Cerebellar nuclear complex (tissue), 1 donor: ENCODE measurements at places on chromosomes 1 and 21.

DNA sequence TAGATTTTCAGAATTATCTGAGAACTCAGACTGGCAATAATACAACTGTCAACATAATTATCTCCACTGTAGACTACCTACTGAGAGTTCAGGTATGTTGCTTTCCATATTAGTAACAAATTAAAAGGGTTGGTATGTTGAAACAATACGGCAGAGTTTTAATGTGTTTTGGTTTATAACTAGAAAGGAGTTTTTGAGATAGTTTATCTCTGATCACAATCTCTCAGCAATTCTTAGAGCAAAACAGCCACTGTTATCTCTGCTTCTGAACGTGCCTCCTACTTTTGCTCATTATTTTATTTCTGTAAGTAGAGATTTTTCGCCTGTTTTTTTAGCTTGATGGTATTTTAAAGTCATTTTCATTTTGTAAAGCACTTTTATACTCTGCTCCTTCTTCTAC, 118.7 kb downstream of the ZP4 start:
- DNase-seq = no peak

- no peak for DNase-seq
Observed at GRCh38 chr21:31830701-31831100, 42.1 kb upstream of the HUNK start.

DNA sequence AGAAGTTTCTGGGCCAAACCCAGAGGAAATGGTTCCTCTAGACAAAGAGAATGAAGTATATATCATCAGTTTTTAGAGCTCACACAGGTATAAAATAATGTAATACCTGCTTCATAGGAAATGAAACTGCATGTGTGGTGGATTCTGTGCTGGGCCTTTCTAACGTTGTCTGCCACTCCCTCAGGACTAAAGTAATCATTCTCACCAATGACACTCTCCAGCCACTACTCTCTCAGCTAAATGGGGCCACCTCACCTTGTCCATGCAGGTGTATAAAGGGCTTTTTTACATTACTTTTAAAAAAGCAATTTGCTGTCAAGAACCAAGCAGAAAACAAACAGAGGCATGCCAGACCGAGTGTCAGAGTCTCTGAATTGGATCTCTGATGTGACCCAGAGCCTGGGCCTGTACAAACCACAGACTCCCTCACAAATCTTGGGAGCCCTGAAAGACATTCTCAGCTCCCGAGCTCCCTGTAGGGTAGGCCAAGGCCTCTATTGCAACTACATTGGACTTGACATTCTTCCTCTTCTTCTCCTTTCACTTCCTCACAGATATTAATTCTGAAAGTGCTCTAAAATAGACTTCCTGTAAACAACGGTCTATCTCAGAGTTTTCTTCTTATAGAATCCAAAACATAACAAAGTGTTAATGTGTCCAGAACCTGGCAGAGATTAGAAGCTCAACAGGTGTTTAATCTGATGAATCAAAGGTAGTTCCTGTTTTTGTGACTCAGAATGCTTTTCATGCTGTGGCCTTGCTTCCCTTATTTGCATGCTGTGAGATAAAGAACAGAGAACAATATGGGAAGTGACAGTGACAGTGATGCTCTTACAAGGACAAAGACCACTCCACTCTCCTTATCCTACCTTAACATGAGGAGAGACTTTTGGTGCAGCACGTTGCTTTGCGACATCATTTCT, 8.6 kb downstream of the AIM2 start:
- DNase-seq = no peak

DNA sequence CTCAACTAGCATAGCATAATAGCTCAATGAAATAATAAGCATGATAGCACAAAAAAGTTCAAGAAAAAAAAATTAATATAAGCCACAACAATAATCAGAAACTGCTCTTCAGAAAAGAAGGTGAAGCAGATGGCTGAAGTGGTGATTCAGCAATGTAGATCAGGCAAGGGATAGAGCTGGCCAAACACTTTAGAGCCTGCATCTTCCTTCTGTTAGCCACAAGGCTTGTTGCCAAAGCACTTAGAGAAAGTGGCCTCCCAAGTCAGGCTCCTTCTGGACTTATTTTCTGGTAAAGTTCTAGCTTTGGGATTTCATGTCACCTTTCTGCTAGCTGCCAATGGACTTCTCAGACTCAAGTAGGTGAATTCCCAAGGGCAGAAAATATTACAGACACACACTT, 60.3 kb upstream of the C1orf87 start:
- DNase-seq = no peak

DNA sequence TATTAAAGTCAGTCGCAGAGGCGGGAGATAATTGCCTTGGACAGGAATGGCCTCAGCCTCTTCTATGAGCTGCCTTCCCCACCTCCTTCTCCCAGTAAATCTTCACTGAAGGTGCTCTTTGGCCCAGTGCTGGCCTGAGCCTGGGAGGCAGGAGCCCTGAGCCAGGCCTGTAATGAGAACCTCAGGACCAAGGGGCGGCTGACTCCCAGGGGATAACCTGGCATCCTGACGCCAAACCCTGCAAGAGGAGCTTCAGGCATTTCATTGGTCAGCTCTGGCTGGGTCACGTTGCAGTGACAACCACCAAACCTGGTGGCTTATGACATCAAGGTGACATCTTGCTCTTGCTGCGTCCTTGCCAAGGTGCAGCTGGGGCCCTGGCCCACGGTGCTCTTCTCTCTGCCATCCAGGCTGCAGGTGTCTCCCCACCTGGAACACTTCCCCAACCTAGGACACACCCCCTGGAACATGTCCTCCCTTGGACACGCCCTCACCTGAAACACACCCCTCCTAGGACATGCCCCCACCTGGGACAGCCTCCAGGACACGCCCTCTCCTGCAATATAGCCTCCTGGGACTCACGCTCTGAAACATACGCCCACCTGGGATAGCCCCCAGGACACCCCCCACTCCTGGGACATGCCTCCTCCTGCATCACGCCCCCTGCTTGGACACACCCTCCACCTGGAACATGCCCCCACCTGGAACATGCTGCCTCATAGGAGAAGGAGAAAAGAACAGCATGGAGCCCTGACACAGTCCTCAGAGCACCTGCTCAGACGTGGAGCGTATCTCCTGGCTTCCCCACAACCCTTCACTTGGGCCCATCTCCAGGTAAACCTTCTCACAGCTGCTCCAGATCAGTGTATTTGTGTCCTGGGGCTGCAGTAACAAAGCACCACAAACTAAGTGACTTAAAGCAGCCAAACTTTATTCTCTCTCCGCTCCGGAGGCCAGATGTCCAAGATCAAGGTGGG, 333.6 kb downstream of the NPHP4 start:
- DNase-seq = no peak

DNA sequence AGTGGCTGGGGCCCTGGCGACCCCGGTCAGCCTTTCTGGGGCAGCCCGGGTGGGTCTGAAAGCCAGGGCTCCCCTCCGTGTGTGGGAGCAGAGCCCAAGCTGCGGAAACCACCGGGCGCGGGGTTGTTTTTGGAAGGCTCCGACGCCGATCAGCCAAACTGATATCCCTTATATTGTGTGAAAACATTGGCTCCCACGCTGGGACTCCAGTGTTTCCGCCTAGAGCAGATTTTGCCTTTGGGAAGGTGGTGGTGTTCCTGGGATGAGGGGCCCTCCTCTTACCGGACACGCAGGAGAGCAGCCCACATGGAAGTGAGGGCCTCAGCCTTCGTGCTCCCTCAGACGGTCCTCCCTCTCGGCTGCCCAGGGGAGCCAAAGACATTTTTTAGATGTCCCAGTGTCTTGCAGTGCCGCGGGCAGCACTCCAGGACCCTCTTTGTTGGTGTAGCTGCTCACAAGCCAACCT, 54.3 kb downstream of the NGF start:
- no peak for DNase-seq

GRCh38 chr1:21576031-21576797, 67.0 kb downstream of the ALPL start:
- DNase-seq = no peak

DNA sequence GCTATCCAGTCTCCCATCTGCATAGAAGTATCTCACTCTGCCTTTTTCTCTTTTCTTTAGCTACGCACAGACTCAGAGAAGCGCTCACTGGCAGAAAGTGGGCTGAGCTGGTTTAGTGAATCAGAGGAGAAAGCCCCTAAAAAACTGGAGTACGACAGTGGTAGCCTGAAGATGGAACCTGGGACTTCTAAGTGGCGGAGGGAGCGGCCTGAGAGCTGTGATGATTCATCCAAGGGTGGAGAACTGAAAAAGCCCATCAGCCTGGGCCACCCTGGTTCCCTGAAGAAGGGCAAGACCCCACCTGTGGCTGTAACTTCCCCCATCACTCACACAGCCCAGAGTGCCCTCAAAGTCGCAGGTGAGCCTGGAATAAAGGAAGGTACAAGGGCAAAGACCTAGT, 48.0 kb upstream of the IPO9 start:
- DNase-seq = no peak

DNA sequence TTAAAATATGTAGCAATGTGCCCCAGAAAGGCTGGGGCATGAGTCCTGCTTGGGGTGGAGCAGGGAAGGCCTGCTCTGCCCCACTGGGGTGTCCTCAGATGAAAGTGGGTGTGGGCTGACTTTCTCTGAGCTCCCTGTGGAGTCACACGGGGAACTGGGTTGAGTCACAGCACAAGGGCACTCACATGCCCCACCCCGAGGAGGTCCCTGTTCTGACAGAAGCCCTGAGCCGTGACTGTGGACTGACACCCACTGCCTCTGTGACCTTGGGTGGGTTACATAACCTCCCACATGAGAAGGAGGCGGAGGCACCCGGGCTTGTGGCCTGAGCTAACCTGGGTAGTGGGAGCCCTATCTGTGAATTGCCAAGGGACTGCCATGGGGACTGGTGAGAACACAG, 52.5 kb upstream of the TINAGL1 start:
- no peak for DNase-seq

GRCh38 chr1:21657456-21658190, 11.5 kb downstream of the RAP1GAP start:
- no peak for DNase-seq

DNA sequence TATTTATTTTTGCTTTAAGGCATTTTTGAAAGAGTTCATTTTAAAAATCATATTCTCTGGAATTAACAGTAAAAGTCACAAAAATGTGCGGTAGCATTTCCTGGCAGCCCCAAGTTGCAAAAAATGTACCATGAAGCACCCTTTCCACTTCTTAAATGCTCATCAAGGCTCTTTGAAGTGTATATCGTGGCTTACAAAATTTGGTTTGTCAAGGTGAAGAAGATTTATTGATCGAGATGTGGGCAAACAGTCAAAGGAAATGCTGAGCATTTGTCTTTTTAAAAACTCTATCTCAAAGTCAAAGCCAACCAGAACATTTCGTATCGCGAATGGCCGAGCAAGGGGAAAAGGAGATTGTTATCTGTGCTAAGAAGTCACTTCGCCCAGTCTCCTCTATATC, 277.5 kb upstream of the KAZN start:
- DNase-seq = no peak

DNA sequence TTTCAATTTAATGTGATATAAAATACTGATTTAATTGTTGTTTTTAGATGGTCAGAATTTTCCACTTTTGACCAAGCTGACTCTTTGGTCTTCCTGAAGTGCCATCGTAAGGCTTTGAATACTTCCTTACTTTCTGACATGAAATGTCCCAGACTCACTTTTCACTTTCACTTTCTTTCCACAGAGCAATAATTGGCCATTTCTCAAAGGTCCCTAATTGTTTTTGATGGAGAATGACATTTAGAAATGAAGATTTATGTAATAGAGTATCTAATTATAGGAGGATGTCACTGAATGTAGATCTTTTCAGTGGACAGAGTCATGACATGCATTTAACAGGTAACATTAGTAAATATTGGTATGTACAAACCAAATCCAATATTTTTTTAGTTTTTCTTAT, 1141.6 kb downstream of the KCNT2 start:
- no peak for DNase-seq

- DNase-seq = no peak
Observed at GRCh38 chr1:29631836-29632805, 395.8 kb downstream of the PTPRU start.

GRCh38 chr1:94858276-94858675, 38.1 kb downstream of the SLC44A3 start:
- no peak for DNase-seq

DNA sequence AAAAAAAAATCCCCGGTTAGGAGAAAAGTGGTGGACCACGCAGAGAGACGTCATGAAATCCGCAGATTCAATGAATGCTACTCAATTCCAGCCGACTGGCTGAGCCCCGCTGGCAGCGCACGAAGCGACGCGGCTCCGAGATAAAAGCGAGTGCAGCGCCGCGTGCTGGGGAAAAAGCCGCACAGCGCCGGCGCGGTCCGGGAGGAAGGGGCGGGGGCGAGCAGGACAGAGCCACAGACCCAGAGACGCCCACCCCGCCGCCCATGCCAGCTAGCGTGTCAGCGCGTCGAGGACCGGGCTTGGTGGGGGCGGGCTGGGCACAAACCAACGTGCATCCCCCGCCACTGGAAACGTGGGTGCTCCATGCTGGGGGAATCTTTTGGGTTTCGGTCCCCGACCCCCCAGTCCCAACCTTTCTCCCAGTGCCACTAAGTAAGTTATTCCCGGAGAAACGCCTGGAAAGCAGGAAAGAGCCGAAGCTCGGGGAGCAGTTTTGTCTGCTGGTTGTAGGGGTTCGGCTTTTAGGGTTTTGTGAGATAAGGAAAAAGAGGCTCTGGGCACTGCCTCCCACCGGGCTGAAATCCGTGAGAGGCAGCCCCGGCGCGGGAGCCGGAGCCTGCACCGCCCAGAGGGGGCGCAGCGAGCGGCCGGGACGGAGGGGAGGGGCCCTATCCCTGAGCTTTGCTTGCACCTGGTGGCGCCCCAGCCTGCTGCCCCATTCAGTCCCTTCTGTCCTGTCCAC, at the start of gene KCNJ6:
Gene KCNJ6, minus strand, starts transcription at position 148 of the 742 bp plus-strand sequence. CDS start 75,775 bp downstream, outside the sequence.
- DNase-seq = no peak

DNA sequence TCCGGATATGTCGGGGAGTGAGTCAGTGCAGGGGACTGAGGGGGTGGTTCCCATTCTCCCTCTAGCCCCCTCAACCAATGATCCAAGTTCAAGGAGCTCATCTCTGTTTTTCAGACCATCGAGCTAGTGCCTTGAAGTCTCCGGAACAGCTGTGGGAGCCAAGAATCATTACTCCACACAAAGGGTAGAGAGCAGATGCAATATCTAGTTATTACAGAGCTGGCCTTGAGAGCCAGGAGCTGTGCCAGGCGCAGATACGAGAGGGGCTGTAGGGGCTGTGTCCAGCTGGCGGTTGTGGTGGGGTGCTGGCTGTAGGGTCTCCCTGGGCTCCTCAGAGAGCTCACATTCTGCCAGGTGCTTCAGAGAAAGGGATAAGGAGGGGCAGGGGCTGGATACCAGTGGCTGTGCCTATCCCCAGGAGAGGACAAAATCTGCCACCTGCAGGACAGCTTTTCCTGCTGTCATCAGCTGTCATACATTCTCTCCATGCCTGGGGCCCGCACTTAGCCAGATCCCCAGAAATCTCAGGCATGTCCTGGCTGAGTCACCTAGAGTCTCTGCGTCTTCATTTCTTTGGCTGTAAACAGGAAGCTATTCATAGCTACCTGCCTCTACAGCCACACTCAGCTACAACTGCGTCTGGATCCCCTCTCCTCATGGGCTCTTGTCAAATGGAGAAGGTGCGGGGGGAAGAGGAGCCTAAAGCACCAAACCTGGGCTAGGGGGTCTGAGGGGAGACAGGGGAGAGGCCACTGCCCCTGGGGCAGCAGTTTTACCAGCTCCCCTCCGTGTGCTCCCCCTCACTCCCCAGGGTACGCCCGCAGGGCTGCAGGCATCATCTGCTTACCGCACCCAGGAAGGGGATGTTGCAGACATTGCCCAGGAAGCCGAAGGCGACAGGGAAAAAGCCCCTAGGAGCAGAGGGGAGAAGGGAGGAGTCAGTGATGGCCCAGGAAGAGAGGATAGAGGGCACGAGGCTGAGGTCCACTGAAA, 2.4 kb upstream of the KISS1 start:
- DNase-seq = no peak
